ENCODE measurements at places on chromosomes 7 and 10. TPM values are rescaled to one million over a fixed set of nuclear protein-coding genes. Genes with fewer than 3 reads are reported as not detected.

Gene LAMB4
- 0.16 TPM for total RNA-seq

Gene MAT1A
- total RNA-seq: 0.11 TPM

Gene EPHA1
- total RNA-seq: not detected

Gene RBM20
- 0.61 TPM for total RNA-seq

Gene DNAH11
- 0.63 TPM for total RNA-seq

Gene XRCC2
- total RNA-seq: 28.2 TPM

Gene CALY
- total RNA-seq: 0.82 TPM

Gene TCAF1
- 105 TPM for total RNA-seq

Gene FGFR2
- total RNA-seq: 58.4 TPM

Gene FBXO24
- 0.61 TPM for total RNA-seq

Gene TES
- total RNA-seq: 15.0 TPM

Gene CNOT4
- total RNA-seq: 27.6 TPM

Gene STK31
- total RNA-seq: 0.58 TPM

Gene PVRIG
- not detected for total RNA-seq

Gene PLCE1
- 5.7 TPM for total RNA-seq

Gene CDC14C
- not detected for total RNA-seq

Gene PTPRZ1
- total RNA-seq: 202 TPM

Gene GSTK1
- total RNA-seq: 51.0 TPM

Gene ARL3
- 34.6 TPM for total RNA-seq

Gene PNLIPRP1
- total RNA-seq: not detected

Gene GARIN1A
- total RNA-seq: 1.9 TPM

Gene GSTO2
- 0.58 TPM for total RNA-seq

Gene MRLN
- not detected for total RNA-seq

Gene C10orf67
- total RNA-seq: 0.33 TPM

Gene TAS2R3
- 1.8 TPM for total RNA-seq

Gene TSPAN15
- total RNA-seq: 11.5 TPM

Gene GNAT3
- total RNA-seq: not detected

Gene NUTM2B
- total RNA-seq: 1.8 TPM

Gene ZRANB1
- 22.6 TPM for total RNA-seq

Gene PRRT4
- total RNA-seq: 3.1 TPM

Gene RNF32
- total RNA-seq: 1.4 TPM

Gene MRPS33
- total RNA-seq: 48.6 TPM

Gene C10orf53
- not detected for total RNA-seq

Gene ZNF804B
- total RNA-seq: not detected

Data from neural crest cell (in vitro differentiated cells).